ENCODE measurements at places on chromosomes 1 and 21.

- no peak for DNase-seq
Measured at GRCh38 chr1:246771366-246771765, 47.2 kb downstream of the SCCPDH start.

DNA sequence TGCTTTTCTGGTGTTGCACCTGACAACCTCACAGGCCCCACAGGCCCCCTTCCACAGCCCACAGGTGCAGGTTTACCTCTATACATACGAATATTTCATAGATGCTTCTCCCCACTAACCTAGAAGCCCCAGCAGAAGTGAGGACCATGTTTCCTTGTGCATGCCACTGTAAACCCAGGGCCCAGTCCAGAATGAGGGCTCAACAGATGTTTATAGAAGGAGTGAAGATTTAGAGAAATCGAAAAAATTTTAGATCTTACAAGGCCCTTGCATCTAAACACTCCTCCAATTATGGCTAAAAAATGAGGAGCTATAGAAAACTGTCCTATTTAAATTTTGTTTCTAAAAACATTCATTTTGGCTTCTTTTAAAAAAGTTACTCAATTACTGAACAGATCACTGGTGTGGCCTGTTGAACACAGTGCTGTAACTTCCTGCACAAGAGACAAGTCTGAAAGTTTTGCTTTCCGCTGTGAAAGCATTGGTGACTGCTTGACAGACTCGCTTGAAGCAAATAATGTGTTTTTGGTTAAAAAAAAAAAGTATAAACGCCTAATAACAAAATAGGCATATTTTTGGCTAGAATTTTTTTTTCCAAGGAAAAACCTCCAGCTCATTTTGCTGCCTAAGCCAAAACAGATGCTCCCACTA, 1.2 kb downstream of the ABCB10 start:
- no peak for DNase-seq

GRCh38 chr1:197224160-197224559, 43.9 kb upstream of the CRB1 start:
- DNase-seq, result no peak

- no peak for DNase-seq
Measured at GRCh38 chr1:244346972-244347618, 104.6 kb downstream of the ADSS2 start.

- DNase-seq, result peak; percentile 64
Measured at GRCh38 chr1:2504225-2504948, 22.0 kb downstream of the PANK4 start.

- no peak for DNase-seq
Measured at GRCh38 chr1:168291222-168291837, 10.7 kb downstream of the TBX19 start.

GRCh38 chr1:92411511-92411910, 75.2 kb downstream of the GFI1 start:
- DNase-seq, result peak; percentile 60

- no peak for DNase-seq
Measured at GRCh38 chr1:55524006-55524405, 308.8 kb upstream of the USP24 start.

DNA sequence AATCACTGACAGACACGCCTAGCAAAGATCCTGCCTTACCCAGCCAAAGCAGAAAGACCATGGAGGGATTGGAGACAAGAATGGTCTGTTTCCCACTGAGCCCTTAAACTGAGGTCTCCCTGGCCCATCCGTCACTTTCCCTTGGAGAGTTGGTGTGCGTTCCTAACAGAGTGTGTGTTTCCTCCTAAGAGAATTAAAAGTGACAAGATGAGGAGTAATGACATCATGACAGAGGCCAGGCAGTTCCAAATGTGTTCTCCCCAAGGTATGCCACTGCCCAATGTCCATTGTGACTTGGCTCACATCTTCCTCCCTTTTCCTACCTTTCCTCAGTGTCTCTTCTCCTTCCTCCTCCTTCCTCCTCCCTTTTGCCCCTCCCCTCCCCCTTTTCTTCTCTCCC, 295.7 kb downstream of the SIPA1L2 start:
- no peak for DNase-seq

- DNase-seq, result no peak
Measured at GRCh38 chr1:101190441-101190840, 46.4 kb upstream of the S1PR1 start.

DNA sequence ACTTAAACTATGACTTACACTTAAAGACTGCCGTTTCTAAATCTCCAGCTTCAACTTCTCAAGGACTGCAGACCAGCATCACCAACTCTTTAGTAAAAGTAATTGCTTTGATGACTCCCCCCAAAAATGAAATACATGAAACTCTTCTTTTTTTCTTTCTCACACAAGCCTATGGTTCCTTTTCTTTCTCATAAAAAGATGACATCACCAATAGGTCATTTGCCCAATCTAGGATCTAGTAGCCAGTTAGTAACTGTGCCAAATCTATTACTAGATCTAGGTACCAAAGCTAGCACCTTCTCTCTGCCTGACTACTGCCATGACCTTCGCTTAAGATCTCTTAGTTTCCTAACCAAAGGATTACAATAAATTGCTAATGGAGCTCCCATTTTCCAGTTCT, 1266.0 kb upstream of the ADGRL4 start:
- no peak for DNase-seq

DNA sequence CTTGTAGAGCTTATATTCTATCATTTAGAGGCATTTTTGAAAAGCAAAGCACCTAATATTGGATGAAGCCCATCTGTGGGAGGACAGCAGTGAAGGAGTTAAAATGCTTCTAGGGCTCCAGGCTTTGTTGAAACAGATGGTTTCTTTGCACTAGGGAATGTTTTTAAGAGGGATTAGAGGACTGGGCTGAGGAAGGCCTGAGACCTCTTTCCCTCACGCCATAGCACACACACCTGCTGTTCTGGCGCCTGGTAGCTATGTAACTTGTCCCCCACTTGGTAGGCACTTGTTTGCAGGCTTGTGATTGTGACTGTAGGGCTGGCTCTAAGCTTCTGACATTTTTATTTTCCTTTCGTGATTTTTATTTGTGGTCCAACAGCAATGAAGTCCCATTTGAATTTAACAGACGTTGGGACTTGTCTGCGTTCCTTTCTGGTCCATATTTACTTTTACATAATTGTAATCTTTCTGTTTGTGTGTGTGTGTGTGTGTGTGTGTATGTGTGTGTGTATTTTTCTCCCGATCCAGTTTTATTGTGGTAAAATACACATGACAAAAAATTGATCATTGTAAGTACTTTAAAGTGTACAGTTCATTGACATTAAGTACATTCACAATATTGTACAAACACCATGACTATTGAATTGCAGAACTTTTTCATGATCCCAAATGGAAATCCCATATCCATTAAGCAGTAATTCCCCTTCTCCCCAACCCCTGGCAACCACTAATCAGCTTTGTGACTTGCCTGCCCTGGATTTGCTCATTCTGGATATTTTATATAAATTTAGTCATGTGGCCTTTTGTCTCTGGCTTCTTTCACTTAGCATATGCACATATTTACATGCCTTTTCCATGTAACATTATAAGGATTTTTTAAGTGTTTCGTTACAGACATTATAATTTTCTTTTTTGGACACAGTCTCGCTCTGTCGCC, 33.5 kb upstream of the MACF1 start:
- no peak for DNase-seq

GRCh38 chr1:237884237-237884636, 6.5 kb downstream of the ZP4 start:
- DNase-seq, result no peak

DNA sequence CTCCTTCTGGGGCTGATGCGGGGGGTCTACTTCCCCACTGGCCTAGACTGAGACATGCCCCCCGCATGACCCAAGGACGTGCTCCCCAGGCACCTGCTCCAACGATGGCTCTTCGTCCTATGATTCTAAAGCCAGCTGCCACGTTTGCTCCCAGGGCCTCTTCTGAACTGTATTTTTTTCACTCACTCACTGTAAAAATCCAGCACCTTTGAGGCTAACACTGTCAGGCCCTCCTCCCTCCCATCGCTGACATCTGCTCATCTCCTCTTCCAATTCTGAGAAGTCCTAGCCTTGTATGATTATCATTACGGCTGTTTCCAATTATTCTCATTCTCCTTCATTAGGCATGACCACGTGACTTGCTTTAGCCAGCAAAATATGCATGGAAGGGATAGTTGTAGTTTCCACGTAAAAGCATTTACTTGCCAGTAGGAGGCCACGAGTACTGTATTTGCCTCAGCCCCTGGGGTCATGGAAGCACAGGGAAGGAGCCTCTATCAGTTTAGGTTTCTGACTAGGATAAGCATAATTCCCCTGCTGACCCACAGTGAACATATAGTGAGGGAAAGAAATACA, 19.1 kb upstream of the EDN2 start:
- DNase-seq, result no peak

DNA sequence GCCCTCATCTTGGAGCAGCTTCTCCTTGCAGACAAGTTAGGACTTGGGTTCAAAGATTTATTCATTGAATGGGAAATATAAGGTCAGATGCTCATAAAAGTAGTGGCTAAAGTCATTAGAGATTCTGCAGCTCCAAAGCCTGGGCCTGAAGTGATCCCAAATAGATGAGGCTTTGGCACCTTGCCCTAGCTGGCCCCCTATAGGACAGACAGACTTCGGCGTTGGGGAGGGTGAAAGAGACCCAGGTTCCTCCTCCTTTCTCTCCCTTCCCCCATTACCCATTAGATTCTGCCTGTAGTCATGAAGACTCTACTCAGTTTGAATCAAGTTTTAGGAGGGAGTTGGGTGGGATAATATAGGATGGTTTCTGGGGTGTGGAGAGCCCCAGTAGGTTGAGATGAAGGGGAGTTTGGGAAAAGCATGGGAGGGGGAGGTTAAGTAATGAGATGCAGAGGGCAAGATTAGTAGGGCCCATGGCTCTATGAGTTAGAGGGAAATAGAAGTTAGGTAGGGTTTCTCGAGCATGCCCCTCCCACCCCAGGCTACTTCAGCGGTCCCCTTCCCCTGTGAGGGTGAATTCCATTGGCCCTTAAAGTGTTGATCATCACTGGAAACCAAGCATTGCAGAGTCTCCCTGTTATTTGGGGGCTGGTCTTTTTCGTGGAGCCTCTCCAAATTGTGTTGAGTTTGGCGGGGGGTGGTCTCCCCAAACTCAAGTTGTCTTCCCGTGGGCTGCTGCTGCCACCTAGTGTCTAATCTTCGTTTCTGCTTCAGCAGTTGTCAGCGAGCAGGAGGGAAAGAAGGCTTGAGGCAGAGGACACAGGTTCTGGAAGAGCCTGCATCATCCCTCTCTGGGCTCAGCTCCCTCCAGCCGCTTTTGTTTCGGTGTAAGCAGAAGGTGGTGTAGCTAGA, 2.1 kb upstream of the AHDC1 start:
- DNase-seq, result peak; percentile 69

- no peak for DNase-seq
Measured at GRCh38 chr1:195569934-195570333, 1038.3 kb downstream of the KCNT2 start.

DNA sequence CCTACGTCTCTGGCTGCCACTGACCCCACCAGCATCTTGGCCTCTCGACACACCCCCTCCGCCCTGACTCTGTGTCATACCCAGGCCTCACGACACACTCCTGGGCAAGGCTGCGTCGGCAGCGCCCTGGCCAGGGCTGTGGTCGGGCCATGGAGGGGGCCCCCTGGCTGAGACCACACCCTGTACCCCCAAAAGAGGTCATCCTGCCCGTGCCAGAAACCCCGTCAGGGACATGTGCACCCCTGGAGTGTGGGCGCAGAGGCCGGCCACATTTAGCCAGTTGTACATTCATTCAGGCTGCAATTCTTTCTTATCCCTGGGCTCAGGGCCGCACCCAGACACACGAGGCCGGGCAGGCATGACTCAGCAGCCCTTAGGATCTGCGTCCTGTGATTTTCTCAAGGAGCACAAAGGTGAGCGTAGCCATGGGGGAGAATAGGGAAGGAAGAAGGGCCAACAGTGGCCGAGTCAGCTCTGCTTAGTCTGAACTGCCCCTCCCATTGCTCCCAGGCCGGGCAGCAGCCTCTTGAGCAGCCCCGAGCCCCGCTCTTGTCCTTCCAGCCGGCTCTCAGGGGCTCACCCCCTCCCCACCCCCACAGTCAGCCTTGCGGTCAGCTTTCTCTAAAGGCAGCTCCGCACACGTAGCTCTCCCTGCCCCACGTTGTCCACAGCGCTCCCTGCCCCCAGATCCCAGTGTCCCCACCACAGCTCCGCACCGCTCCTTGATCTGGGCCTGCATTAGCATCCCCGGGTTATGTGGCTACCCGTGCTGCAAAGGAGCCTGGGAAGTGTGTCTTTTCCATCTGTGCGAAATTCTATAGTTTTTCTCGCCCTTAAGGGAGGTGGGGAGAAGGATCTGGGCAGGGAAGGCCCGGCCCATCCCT, 7.9 kb downstream of the CSTB start:
- peak; percentile 61 for DNase-seq

DNA sequence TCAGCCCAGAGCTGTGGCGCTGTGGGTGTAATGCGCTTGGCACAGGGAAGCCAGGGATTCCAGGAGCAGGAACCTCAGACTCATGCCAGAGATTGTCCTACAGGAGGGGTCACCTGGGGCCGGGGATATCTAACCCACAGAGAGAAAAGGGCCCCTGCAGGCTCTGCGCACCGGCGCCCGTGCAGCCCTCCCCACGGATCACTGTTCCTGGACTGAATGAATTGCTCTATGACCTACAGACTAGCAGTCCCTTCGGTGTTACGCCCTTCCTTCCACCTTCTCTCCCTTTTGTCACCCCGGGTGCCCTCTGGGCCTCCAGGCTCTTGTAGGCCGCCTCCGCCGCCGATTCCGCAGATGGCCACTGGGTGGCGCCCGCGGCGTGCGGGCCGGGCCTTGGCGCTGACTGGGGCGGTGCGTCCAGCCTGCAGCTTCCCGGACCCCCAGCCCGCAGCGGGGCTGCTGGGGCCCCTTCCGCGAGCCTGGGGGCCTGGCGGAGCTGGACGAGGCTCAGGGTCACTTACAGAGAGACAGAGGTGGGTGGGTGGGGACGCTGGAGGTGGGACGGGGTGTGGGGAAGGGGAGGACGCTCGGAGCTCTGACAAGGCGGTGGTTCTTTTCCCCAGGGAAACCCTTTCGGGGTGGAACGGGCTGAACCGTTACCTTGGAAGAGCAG, 101.3 kb downstream of the IER5 start:
- peak; percentile 90 for DNase-seq

DNA sequence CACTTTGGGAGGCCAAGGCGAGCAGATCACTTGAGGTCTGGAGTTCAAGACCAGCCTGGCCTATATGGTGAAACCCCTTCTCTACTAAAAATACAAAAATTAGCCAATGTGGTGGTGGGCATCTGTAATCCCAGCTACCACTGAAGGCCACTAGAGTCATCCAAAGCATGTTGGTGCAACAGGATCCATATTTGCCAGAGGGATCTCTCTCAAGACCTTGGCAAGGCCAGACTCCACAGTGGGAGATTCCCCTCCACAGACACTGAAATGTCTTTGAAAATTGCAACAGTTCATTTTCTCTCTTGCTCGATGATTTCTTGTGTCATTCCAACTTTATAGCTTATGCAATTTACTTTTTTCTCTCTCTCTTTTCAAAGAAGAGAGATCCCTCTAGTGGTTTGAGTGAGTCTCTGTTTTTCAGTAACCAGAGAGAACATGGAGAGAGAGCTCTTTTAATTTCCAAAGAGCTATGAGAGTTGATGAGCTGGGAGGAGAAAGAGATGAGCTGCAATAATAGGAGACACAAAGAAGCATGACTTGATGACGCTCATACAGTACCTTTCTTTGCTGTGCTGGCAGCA, 176.8 kb upstream of the USP25 start:
- no peak for DNase-seq

GRCh38 chr1:65505547-65506300, 85.3 kb downstream of the LEPR start:
- DNase-seq, result no peak

GRCh38 chr1:55346586-55346985, 131.4 kb upstream of the USP24 start:
- no peak for DNase-seq

GRCh38 chr1:229035054-229035747, 235.7 kb upstream of the RAB4A start:
- no peak for DNase-seq

- no peak for DNase-seq
Measured at GRCh38 chr1:55938376-55938850, 641.0 kb downstream of the PLPP3 start.
